ENCODE measurements at places on chromosomes 5 and 9.

DNA sequence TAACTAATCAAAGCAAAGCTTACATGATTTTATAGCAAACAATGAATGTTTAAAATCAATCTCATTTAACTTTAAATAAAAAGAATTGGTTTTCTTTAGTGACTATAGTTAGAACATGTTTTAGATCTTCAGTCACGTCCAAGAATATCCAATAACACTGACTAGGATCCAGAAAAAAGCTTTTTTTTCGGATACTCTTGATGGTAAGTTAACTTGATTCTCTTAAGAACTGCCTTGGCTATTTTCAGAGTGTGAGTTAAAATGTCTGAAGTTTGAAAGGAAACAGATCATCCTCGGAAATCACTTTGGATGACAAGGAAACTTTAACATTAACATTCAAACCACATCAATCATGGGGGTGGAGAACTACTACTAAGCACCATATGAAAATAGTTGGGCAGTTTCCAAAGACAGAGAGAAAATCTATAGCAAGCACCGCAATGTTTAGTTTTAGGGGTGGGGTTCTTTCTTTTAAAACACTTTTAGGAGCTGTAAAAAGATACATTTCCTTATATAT, 83.7 kb upstream of the SLC27A6 start:
- no peak for DNase-seq

DNA sequence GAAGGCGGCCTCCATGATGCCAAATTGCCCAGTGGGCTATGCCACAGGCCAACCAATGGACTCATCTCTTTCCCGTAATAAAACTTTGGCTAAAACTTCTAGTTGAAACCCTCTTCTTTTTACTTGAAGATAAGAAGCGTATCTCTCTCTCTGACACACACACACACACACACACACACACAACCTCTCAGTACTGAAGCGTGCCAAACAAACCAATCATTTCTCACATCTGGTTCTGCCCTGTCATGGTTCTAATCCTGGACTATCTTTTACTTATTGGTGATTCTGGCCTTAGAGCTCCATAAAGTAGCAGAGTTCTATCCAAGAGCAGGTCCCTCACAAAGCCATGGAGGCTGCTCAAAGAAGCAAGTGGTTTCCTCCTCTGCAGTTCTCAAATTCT, 64.6 kb downstream of the PTCH1 start:
- DNase-seq: no peak

GRCh38 chr9:20603524-20604268, 18.6 kb downstream of the MLLT3 start:
- no peak for DNase-seq

DNA sequence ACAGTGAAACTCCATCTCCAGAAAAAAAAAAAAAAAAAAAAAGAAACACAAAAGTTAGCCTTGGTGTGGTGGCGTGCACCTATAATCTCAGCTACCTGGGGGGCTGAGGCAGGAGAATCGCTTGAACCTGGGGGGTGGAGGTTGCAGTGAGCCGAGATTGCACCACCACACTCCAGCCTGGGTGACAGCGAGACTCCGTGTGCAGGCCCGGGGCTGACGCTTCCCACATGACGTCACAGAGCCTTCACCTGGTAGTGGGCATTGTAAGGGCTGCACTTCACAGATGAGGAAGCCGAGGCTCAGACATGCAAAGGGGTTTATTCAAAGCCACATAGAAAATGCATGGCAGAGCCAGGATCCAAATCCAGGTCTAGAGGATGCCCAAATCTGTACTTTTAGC, 114.2 kb downstream of the GAPVD1 start:
- DNase-seq: no peak

DNA sequence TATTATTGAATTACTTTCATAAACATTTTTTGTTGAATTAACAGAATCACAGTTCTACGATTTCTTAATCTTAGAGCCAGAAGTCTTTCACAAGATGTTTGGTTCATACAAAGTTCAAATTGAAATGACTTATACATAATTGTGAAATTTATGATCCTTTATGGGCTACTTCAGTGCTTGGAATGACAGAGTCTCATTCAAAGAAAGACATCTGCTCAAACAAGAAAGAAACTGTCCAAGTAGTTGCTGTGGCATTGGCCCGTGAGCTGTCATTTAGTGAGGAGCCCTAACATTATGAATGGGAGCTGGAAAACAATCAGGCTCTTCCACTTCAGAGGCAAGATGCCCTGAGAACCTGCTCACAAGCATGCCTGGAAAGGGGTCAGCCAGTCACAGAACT, 63.4 kb downstream of the AUH start:
- peak; percentile 50 for DNase-seq

GRCh38 chr5:137708796-137709559, 26.9 kb downstream of the KLHL3 start:
- no peak for DNase-seq

- DNase-seq: no peak
Measured at GRCh38 chr5:126603402-126603991, 2.8 kb downstream of the PHAX start.

- DNase-seq: no peak
Measured at GRCh38 chr9:115250621-115251032, 132.7 kb upstream of the TNC start.

DNA sequence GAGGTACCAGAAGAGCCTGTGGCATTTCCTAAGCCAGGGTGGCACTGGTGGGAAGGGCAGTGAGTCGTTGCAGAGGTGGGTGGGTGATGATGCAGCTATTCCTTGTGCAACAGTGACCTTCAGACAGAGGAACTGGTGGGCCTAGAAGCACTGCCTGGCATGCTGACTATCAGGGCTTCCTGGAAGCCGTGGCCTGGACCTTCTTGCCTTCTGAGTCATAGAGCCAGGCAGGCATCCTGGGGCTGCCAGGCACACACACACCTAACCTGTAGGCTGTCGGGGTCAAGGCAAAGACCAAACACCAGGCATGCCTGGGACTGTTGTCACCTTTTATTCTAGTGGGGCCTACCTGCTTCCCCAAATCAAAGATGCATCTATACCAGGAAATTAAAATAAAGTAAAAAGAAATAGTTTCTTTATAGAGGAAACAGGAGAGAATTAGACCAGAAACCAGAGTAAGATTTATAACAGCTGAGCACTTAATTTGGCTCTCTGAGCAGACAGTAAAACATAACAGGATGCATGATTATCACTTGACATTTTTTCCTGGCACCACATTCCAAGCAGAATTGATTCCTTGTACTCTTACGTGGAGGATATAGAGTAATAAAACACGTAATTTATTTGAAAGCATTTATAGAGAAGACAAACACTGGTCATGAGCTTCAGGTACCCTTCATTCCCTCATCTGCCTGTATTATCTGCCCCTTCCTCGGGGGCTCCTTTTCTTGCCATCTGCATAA, 25.1 kb downstream of the NANS start:
- peak; percentile 95 for DNase-seq

DNA sequence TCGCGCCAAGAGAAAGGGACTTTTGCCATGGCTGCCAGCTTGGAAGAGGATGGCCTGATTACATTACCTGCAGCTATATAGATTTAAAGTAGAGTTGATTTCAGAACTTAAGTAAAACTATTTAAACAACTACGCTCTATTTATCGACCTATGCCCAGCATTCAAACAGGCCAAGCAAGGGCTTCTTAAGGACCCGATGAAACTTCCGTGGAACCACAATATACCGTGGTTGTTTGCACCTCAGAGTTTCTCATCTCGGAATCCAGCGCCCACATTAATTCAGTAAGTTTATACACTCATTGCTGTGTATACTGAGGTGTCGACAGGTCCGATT, 505 bp upstream of the CDC14B start:
- no peak for DNase-seq

GRCh38 chr9:133506653-133507038, 18.1 kb downstream of the MYMK start:
- no peak for DNase-seq

GRCh38 chr5:168676501-168676900, 97.3 kb upstream of the PANK3 start:
- DNase-seq: no peak

DNA sequence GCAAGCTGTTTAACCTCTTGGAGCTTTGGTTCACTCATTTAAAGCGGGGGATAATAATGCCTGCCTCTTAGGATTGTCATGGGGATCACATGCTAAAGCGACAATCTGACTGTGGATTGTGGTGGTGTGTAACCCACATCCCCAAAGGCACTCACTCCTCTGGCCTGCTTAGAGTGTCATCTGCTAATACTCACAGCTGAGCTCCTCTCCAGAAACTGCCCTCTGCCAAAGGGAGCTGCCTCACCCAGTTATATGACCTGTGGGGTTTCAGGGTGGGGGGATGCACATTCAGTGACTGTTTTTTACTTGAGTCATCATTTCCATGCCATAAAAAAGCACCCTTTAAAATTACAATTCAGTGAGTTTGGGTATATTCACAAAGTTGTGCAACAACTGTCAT, 110.0 kb upstream of the SPOCK1 start:
- DNase-seq: no peak

- no peak for DNase-seq
Measured at GRCh38 chr5:132750471-132751230, 3.4 kb downstream of the CCNI2 start.

DNA sequence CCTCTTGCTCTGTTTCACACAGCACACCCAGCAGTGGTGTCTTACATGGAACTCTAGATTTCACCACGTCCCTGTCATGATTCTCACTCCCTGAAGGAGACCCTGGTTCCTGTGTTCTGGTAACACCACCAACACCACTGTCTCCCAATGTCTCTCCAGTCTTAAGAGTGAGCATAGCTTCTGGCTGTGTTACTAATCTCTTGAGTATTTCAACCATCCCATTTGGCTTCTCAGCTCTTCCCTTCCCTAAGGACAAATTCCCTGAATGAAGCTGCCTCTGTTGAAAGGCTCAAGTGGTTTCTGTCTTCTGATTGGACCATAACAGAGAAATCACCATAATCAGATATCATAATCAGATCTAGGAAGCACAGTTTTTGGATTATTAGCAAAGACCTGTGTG, 311.8 kb downstream of the DNAH5 start:
- no peak for DNase-seq

GRCh38 chr9:106753155-106753671, 109.8 kb upstream of the ZNF462 start:
- DNase-seq: no peak

DNA sequence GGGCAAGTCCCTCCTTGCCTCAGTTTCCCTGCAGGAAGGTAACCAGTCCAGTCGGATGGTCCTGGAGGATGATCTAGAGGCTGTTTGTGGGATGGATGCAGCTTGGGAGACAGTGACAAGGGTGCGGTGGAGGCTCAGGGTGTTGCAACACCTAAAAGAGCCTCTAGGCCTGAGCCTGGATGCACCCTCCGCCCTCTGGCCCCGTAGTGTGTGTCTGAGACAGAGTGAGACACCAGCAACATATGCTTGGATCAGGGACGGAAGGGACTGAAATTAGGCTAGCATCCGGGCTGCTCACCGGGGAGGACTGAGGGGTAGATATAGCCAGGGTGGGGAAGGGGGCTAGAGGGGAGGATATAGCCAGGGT, 1.1 kb downstream of the CRAT start:
- peak; percentile 30 for DNase-seq

- no peak for DNase-seq
Measured at GRCh38 chr5:2633992-2634391, 117.5 kb downstream of the IRX2 start.

DNA sequence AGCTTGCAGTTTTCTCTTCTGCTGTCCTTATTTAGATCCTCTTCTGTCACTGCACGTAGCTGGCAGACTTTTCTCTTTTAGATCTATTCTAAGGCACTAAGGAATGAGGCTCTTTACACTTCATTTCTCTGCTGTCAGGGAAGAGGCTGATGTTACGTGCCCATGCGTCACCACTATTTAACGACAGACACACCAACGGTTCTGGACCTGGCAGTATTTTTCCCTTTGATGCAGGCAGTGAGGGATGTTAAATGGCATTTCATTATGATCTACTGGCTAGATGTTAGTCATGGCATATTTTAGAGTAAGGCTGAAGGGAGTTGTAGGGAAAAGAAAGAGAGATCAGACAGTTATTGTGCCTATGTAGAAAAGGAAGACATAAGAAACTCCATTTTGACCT, 8.2 kb upstream of the CRHBP start:
- DNase-seq: no peak

GRCh38 chr5:123125962-123126732, 37.1 kb downstream of the PRDM6 start:
- DNase-seq: peak; percentile 11

DNA sequence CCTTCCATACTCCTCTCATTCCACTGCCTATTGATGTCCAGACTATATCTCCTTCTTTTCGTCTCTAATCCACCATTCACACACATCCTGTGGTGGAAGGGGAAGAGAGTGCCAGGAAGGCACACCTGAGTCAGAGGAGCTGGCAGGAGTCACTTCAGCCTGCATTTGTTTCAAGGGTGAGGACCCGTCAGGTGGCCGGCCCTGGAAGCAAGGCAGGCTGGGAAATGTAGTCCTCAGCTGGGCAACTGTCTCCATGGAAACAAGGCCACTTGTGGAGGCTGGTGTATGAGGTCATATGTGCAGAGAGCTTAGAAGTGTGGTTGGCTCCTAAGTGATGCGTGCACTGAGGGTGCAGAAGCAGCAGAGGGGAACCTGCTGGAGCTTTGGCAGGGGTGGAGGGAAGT, 278.4 kb downstream of the NSG2 start:
- DNase-seq: no peak

GRCh38 chr5:168833936-168834335, 254.8 kb upstream of the PANK3 start:
- no peak for DNase-seq

DNA sequence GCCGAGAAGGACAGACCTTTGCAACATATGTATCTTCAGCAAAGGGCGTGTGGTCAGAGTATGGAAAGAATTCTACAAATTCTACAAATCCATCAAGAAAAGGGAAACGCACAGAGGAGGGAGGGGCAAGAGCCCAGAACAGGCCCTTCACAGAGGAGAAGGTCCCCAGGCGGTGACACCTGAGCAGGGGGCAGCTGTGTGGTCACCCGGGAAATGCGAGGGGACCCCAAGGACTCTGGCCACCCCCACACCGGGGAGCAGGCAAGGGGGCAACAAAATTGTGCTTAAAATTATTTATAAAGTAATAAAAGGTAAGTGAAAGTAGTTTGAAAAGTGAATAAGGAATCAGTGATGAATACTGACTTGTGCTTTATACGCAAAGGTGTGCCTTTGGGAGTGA, 17.6 kb downstream of the NACC2 start:
- DNase-seq: peak; percentile 35

DNA sequence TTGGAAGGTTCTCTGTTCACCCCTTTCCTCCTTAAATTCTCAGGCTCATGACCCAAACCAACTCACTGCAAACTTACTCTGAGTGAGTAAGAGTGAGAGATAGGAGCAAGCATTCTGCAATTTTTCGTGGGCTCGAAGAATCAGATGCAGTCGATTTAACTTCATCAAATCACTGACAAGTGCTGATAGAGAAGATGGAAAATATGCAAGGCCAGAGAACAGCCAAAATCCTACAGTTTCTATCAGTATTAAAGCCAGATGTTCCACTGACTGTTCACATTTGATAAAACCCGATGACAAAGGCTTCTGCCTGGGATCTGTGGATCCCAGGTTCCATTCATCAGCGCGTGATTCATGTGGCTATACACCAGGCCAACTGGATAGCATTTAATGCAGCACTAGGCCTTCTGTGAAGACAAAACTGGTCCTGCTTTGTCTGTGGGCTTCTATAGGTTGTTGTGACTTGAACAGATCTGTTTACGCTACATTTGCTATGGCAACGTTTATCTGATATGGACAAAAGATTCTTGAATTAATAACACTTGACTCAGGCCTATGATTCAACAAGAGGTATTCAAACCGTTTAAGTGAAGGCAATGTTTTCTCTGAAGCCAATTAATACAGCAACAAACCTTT, 251.2 kb downstream of the NFIB start:
- DNase-seq: no peak

GRCh38 chr9:9170439-9171134, 1371.0 kb upstream of the DMAC1 start:
- no peak for DNase-seq

GRCh38 chr5:125150041-125150669, 403.7 kb upstream of the ZNF608 start:
- no peak for DNase-seq
